Astrocyte of the hippocampus (primary cell): ENCODE measurements at places on chromosomes 12 and 14.

GRCh38 chr12:172732-173161 lies 41.2 kb downstream of the SLC6A12 start:
- DNase-seq: no peak

DNA sequence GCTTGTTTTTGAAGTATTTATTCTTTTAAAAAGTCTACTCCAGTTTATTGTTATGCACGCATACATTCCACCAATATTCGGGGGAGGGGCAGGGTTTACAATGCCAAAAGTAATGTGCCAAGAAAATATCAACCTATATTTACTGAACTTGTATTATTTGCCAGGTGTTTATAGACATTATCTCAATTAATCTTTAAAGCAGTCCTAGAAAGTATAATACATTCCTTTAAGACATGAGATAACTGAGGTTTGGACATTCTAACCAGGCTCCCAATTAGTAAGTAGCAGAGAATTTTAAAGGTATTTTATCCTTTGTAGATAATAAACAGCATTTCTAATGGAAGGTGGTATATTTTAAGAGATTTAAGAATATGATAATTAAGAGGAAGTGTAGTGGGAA lies 124.5 kb upstream of the LRIG3 start:
- no peak for DNase-seq

DNA sequence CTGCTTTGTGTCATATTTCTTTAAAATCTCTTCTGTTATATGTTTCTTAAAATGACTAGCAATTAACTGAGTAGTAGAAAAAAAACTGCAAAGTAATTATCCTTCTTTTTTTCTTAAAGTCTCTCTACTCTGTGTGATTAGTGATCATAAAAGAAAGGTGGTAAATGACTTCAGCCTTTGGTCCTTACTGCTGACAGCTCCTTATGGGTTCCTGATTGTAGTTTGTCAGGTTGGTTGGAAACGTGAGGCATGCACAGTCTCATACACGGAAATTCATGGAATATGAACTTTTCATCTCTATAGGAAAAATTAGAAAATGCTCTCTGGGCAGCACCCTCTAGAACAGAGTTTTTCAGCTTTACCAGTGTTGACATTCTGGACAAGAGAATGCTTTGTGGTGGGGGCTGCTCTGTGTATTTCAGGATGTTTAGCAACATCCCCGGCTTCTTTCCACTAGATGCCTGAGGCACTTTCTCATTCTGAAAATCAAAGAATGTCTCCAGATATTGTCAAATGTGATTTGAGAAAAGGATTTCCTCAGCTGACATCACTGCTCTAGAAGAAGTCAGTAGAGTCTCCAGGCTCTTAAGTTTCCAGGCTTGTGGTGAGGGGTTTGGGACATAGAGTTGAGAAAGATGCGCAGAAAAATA lies 121.0 kb downstream of the PIK3C2G start:
- peak; percentile 39 for DNase-seq

DNA sequence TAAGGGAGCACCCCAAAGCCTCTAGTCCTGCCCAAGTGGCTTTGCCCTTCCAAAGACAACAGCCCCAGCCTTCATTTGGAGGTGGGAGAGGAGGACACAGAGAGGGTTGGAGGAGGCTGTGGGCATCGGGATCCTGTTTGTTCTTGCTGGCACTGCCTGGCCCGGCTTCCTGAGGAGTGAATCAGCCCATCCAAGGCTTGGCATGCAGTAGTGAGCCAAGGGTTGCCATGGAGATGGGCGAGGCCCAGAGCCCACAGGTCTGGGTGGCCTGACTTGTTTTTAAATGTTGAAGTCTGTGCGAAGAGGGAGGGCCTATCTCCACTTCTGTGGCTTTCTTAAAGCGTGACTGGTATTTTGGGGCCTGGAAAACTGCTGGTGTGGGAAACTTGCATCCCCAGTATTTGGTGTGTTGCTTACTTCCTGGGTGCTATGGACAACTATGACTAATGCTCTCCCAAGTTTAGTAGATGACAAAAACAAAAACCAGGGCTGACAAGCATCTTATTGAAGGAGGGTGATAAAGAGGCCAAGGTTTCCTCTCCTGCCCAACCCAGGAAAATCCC lies 15.8 kb downstream of the CD9 start:
- peak; percentile 98 for DNase-seq

- peak; percentile 82 for DNase-seq
Measured at GRCh38 chr14:100691395-100692056, 35.2 kb upstream of the DLK1 start.

- DNase-seq: no peak
Measured at GRCh38 chr12:3083921-3084347, 6.8 kb downstream of the TSPAN9 start.

GRCh38 chr14:59214702-59215302 lies 26.3 kb downstream of the DAAM1 start:
- DNase-seq: no peak

GRCh38 chr12:54276368-54276767 lies 3.6 kb downstream of the CBX5 start:
- no peak for DNase-seq

GRCh38 chr14:65981192-65981843 lies 504.9 kb upstream of the CCDC196 start:
- no peak for DNase-seq

DNA sequence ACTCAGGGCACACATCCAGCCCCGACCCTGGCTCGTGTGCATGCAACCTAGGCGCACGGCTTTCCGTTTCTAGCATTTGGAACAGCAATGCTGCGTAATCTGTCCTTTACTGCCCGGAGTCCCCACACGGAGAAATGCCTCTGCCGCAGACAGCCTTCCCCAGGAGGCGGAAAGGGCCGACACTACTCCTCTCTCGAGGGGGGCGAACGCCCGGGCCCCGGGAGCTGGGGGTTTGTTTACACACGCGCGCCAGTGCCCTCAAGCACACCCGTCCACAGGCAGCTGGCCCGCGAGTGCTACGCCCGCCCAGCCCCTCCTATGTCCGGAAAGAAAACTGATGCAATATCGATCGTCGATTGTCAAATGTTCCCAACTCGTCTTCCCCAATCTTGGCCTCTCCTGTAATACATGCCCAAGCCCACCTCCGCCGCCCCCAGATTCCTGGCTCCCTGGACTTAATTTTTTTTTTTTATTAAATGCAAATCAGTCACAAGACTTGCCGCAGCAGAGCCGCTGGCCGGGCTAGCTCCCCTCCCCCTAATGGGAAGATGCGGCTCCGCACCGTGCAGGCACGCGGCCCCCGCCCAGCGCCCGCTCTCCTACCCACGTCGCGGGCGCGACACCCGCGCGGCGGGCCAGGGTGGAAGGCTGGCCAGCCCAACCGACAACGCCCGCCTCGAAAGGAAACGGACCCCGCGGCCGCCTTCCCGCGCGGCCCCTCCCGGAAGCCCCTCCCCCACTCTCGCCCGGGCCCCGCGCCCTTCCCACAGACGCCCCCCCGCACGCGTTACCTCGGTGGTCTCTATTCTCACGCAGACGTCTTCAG lies 642 bp downstream of the SLC38A2 start:
- DNase-seq: peak; percentile 69

DNA sequence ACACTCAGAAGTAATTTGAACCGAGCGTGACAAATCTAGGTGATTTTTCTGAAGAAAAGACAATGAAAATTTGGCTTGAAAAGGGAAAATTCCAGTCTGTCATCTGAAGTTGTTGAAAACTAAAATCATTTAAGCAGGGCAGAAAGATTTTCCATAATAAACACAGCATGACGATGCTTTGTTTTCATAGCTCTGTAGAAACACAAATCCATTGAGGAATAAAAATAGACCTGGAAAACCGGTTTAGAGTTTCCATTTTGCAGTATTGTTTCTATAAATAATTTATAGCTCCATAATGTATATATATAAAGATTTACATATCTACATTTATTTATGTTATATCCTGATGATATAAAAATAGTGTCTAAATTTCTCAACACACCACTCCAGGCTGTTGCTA lies 1918.5 kb upstream of the FLRT2 start:
- DNase-seq: no peak

DNA sequence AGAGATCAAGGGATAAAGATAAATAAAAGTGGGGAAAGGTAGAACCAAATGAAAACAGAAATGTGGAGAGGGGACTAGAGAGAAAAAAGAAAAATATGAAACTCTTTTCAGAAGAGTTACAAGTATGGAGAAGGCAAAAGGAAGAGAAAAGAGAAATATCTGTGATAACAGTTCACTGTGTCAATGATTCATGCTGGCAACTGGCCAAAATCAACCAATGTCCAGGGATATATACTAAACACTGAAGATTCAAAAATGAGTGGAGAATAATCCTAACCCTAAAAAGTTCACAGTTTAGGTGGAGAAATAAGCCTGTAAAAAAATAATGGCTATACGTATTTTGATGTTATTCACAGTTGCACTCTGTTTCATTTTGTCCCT lies 372.3 kb upstream of the KITLG start:
- peak; percentile 47 for DNase-seq

DNA sequence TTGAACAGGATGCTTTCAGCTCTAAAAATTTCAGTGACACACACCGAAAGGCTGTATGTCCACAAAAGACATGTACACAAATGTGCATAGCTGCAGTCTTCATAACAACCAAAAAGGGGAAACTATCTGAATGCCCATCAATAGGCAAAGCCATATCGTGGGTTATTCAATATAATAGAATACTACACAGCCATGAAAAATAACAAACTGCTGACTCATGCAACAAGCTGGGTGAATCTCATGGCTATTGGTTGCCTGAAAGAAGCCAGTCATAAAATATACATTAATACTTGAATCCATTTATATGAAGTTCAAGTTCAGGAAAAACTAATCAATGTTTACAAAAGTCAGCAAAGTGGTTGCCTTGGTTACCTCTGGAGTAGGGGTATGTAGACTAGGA lies 58.4 kb upstream of the RIN3 start:
- DNase-seq: no peak

DNA sequence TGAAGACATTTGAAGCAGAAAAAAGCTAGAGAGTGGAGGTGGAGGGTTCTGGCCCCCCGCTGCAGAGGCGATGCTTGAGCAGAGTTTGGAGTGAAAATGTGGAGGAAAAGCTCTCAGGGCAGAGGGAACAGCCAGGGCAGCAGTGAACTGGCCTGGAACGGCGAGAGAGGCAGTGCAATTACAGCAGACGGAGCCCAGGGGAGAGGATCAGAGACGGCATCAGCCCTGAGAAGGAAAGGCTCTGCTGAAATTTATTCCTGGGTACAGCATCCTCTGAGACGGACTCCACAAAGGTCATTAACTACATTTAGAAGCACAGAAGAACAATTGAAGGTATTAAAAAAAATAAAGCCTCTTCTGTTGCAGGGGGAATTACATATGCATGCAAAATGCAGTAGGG lies 14.2 kb downstream of the STON2 start:
- no peak for DNase-seq

- DNase-seq: peak; percentile 74
Measured at GRCh38 chr12:95790033-95790916, at the start of gene NTN4. Gene NTN4 (minus strand): TSS chr12:95790764. CDS start chr12:95790309, 455 bp downstream.

GRCh38 chr12:13849456-13849855 lies 131.9 kb downstream of the GRIN2B start:
- DNase-seq: no peak

GRCh38 chr14:81447021-81447764 lies 47.1 kb upstream of the STON2 start:
- DNase-seq: no peak

DNA sequence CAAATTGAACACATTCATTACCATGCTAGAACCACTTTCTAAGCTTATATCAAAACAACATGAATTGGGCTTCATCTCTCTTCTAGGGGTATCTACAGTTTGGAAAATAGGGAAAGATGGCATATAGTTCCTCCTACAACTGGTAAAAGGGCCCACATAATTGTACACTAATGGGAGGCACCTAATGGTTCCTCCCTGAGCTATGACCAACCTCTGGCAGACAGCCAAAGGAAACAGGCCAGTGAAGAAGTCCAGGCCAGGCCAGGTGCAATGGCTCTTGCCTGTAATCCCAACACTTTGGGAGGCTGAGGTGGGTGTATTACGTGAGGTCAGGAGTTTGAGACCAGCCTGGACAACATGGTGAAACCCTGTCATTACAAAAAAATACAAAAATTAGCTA lies 23.2 kb upstream of the APOF start:
- DNase-seq: no peak

DNA sequence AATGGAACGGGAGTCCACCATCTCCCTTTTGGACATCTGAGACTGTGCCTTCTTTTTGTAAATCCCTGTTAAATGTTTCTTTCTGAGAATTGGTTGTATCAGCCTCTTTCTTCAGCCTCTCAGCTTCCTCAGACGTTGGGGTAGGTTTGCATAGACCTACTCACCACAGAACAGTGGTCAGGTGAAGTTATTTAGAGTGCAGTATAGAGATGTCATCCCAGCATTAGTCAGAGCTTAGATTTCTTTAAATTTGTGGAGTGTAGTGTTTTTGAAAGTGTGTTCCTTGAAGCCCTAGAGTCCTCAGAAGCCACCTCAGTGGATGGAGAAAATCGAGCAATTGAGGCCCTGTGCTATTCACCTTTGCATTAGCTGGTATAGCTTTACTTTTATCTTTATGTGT lies 8.9 kb upstream of the EEA1 start:
- DNase-seq: no peak

- no peak for DNase-seq
Measured at GRCh38 chr12:62955678-62956077, 20.7 kb upstream of the PPM1H start.

DNA sequence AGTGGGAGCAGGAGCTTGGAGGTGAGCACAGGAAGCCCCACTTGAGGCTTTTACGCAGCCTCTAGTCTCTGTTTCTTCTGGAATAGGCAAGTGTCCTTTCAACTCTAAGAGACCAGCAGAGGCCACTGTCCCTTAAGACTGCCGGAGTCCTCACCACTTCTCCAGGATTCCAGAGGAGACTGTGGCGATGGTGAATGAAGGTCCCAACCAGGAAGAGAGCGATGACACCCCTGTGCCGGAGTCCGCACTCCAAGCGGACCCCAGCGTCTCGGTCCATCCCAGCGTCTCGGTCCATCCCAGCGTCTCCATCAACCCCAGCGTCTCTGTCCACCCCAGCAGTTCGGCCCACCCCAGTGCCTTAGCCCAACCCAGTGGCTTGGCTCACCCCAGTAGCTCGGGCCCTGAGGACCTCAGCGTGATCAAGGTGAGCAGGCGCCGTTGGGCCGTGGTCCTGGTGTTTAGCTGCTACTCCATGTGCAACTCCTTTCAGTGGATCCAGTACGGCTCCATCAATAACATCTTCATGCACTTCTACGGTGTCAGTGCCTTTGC lies 442 bp downstream of the FLVCR2 start:
- no peak for DNase-seq

DNA sequence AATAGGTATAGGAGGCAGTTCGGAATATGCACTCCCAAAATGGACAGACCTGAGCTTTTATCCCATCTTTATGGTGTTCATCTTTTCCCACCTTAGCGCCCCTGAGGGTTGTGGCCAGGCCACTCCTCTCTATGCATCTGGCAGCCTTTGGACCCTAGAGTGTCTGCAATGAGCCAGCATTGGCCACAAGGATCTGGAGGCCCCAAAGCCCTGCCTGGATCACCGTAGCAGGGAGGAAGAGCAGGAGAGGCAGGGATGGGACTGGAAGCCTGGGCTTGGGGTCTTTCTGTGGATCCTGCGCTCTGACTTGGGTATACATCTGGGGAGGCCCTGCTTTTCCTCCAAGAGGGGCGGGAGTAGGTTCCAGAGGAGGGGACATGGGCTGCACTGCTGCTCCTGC lies 52.5 kb downstream of the PLEKHG3 start:
- no peak for DNase-seq

GRCh38 chr12:132719141-132719953 lies 8.7 kb downstream of the PGAM5 start:
- DNase-seq: no peak
